Muscle of leg (tissue), 16 donors: ENCODE measurements at places on chromosomes 4 and X. TPM values are rescaled to one million over a fixed set of nuclear protein-coding genes. Genes with fewer than 3 reads are reported as not detected.

Gene TXK
- polyA plus RNA-seq = 0.23 TPM

Gene VCX3B
- 0.30 TPM for polyA plus RNA-seq

Gene GIMD1
- polyA plus RNA-seq = not detected

Gene DCAF8L2
- not detected for polyA plus RNA-seq

Gene KIAA0232
- 17.1 TPM for polyA plus RNA-seq

GRCh38 chrX:74179071-74179470, 124.9 kb upstream of the ZCCHC13 start:
- peaks cover 8% of the 10 kb centered on the region for H3K27me3 ChIP-seq
- no peak overlapping the region for H3K27ac ChIP-seq
- peak; percentile 11 for DNase-seq
- H3K4me3 ChIP-seq = no peak overlapping the region
- no peaks in the 10 kb centered on the region for H3K4me1 ChIP-seq
- no peaks in the 10 kb centered on the region for H3K36me3 ChIP-seq

DNA sequence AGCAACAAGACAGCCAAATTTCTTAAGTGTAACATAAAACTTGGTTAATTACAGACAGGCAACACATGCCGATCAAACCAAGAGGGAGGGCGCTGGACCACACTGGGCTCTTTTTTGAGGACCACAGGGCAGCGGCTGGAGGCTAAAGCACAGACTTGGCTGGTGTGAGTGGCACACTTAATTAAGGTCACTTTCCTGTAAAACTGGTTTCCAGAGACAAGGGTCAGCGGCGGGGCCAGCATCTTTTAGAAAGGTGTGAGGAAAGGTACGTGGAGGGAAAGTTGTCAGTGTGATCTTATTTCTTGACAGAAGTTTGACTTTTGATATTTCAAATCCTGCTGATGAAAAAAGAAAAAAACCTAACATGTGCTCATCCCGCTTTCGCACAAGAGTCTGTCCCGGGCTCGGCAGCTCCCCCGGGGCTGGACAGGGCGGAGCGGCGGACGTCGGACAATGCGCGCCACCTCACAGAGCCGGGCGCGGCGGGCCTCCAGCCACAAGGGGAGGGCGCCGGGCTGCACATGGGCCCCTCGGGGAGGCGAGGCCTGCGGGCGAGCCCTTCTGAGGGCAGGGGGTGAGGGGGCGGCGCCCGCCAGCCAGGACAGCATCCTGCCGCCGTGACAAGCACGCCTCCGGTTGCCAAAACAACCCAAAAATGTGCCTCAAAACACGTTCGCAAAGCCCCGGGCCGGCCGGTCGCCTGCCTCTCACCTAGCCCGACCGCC, 660 bp upstream of the HSPA4L start:
- no peaks in the 10 kb centered on the region for H3K36me3 ChIP-seq
- peak overlapping the region; percentile 83 for H3K4me3 ChIP-seq
- H3K27me3 ChIP-seq = peaks cover 17% of the 10 kb centered on the region
- H3K4me1 ChIP-seq = peaks cover 8% of the 10 kb centered on the region

- H3K27ac ChIP-seq = no peak overlapping the region
- no peaks in the 10 kb centered on the region for H3K36me3 ChIP-seq
- no peak overlapping the region for H3K4me3 ChIP-seq
- no peaks in the 10 kb centered on the region for H3K27me3 ChIP-seq
Measured at GRCh38 chr4:104756837-104757236, 262.1 kb upstream of the CXXC4 start.

DNA sequence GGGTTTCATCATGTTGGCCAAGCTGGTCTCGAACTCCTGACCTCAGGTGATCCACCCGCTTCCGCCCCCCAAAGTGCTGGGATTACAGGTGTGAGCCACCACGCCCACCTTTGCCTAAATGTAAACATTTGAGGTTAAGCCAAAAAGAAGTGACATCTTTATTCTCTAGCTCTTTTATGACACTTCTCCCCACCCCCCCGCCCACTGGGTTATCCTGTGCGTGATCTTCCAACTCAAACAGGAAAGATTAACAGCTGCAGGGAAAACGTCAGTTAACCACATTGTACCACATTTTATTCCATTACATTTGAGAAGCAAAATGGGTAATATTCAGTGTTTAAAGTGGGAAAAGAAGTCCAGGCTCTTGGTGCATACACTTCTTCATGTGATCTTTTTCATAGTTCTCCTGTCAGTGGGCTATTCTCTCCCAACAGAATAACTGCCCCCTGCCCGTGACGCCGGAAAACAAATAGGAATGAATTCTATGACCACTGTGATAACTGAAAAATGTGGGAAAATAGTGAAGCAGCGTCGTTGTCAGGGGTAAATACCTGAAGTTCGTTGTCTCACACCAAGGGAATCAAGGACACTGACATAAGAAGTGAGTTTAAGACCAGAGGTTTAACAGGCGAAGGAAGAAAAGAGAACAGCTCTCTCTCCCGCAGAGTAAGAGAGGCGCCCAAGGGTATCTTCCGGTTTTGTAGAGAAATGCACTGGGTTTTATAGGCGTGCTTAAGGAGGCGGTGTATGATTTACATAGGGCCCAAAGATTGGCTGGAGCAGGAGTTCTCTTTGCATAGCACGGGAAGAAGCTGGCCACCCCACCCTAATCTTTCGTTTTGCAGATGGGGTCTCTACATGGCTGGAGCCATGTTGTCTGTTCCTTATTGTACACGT, 9.7 kb upstream of the SRD5A3 start:
- no peak overlapping the region for H3K27ac ChIP-seq
- DNase-seq = no peak
- H3K27me3 ChIP-seq = no peaks in the 10 kb centered on the region
- H3K4me3 ChIP-seq = no peak overlapping the region
- H3K36me3 ChIP-seq = no peaks in the 10 kb centered on the region

DNA sequence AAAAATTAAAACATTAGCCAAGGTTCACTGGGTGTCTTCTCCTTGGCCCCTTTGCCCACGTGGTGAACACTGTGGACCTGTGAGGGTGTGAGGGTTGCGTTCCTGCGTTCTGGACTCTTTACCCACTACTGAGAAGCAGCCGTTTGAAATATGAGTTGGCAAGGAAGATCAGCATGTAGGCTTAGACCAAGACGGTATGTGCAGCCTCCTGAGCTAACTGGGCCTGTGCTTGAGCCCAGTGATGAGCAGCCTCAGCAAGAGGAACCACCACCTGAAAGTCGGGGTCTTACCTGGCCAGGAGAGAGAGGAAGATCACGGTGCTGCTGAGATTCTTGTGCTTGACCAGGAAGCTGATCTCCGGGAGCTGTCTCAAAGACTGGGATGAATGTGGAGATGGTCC, 19.5 kb downstream of the RGS12 start:
- peaks cover 19% of the 10 kb centered on the region for H3K36me3 ChIP-seq
- H3K27ac ChIP-seq = no peak overlapping the region
- no peaks in the 10 kb centered on the region for H3K27me3 ChIP-seq
- H3K4me1 ChIP-seq = peaks cover 6% of the 10 kb centered on the region
- DNase-seq = no peak
- H3K4me3 ChIP-seq = no peak overlapping the region

DNA sequence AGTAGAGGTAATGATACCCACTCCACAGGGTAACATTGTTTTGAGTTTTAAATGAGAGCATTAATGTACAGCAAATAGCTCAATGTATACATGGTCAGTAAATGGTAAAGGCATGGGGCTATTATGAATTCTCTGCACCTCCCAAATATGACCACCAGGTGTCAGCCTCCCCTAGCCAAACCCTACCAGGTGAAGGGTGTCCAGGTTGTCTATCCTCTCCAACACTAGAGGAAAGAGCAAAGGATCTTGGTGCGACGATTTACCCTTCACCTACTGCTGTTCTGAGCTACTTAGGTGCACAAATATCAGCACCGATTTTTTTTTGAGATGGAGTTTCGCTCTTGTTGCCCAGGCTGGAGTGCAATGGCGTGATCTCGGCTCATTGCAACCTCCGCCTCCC, 26.5 kb upstream of the XIAP start:
- peaks cover 2% of the 10 kb centered on the region for H3K4me1 ChIP-seq
- no peak overlapping the region for H3K27ac ChIP-seq
- no peaks in the 10 kb centered on the region for H3K36me3 ChIP-seq
- peak; percentile 56 for DNase-seq
- H3K4me3 ChIP-seq = no peak overlapping the region

DNA sequence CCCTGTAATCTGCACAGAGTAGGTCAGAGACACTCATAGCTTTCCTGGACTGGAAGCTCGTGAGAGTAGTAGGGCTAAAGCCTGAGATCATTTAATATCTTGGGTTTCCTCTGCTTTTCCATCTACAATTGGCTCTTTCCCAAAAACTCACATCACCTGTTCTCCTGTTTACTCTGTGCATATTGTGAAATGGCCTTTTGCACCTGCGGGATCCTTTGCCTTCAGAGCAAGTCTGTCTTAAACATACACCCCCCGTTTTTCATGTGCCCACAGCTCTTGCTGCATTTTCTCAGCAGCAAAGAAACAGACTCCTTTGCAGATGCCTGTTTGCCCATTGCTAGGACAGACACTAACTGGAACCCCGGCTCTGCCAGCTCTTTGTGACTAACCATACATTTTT, 608.3 kb upstream of the PCDH10 start:
- DNase-seq = no peak
- H3K4me1 ChIP-seq = no peaks in the 10 kb centered on the region
- H3K4me3 ChIP-seq = no peak overlapping the region
- H3K36me3 ChIP-seq = no peaks in the 10 kb centered on the region
- H3K27me3 ChIP-seq = no peaks in the 10 kb centered on the region
- H3K27ac ChIP-seq = no peak overlapping the region

GRCh38 chr4:162056990-162057389, 106.8 kb downstream of the FSTL5 start:
- H3K27ac ChIP-seq = no peak overlapping the region
- no peak for DNase-seq
- H3K27me3 ChIP-seq = no peaks in the 10 kb centered on the region

- H3K27ac ChIP-seq = peak overlapping the region; percentile 53
- H3K4me3 ChIP-seq = no peak overlapping the region
- H3K4me1 ChIP-seq = peaks cover 40% of the 10 kb centered on the region
Measured at GRCh38 chr4:153521999-153522801, 56.0 kb downstream of the TMEM131L start.

GRCh38 chrX:46328133-46328532, 217.1 kb downstream of the ZNF674 start:
- H3K36me3 ChIP-seq = no peaks in the 10 kb centered on the region
- H3K4me3 ChIP-seq = no peak overlapping the region
- no peak overlapping the region for H3K27ac ChIP-seq
- no peak for DNase-seq
- peaks cover 4% of the 10 kb centered on the region for H3K4me1 ChIP-seq

- H3K4me1 ChIP-seq = peaks cover 4% of the 10 kb centered on the region
- H3K27ac ChIP-seq = no peak overlapping the region
- no peak overlapping the region for H3K4me3 ChIP-seq
- DNase-seq = peak; percentile 30
- peaks cover 26% of the 10 kb centered on the region for H3K36me3 ChIP-seq
Measured at GRCh38 chr4:915041-915474, 17.1 kb downstream of the GAK start.

- H3K36me3 ChIP-seq = no peaks in the 10 kb centered on the region
- no peak overlapping the region for H3K27ac ChIP-seq
- H3K27me3 ChIP-seq = no peaks in the 10 kb centered on the region
- H3K4me1 ChIP-seq = no peaks in the 10 kb centered on the region
Measured at GRCh38 chr4:119785963-119786362, 157.4 kb upstream of the PDE5A start.

GRCh38 chr4:34643476-34643875, 1600.8 kb downstream of the ARAP2 start:
- no peaks in the 10 kb centered on the region for H3K4me1 ChIP-seq
- no peak overlapping the region for H3K27ac ChIP-seq
- peak; percentile 13 for DNase-seq
- no peaks in the 10 kb centered on the region for H3K36me3 ChIP-seq

GRCh38 chr4:135718019-135718418, 1516.4 kb upstream of the PABPC4L start:
- DNase-seq = no peak
- no peaks in the 10 kb centered on the region for H3K4me1 ChIP-seq
- no peak overlapping the region for H3K27ac ChIP-seq
- H3K4me3 ChIP-seq = no peak overlapping the region
- no peaks in the 10 kb centered on the region for H3K36me3 ChIP-seq

GRCh38 chrX:128804828-128805227, 718.5 kb downstream of the SMARCA1 start:
- H3K4me3 ChIP-seq = no peak overlapping the region
- no peak overlapping the region for H3K27ac ChIP-seq

- no peak overlapping the region for H3K27ac ChIP-seq
- no peak overlapping the region for H3K4me3 ChIP-seq
- no peaks in the 10 kb centered on the region for H3K27me3 ChIP-seq
- no peaks in the 10 kb centered on the region for H3K4me1 ChIP-seq
- H3K36me3 ChIP-seq = no peaks in the 10 kb centered on the region
Measured at GRCh38 chr4:163613383-163613782, 118.9 kb downstream of the TMA16 start.

DNA sequence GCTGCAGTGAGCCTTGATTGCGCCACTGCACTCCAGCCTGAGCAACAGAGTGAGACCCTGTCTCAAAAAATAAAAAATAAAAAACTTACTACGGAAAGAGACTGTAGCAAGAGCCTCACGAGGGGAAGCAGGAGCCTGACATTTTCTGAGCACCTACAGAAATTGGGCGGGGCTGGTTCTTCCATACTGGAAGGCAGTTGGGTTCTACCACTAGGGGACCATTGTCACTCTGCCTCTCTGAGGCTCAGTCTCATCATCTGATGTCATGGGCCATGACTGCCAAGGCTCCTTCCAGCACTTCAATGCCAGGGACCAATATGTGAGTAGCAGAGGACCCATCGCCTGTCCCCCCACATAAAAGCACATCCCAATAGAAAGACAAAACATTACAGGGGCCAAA, 8.2 kb downstream of the SH3KBP1 start:
- no peak overlapping the region for H3K4me3 ChIP-seq
- peaks cover 44% of the 10 kb centered on the region for H3K27me3 ChIP-seq

DNA sequence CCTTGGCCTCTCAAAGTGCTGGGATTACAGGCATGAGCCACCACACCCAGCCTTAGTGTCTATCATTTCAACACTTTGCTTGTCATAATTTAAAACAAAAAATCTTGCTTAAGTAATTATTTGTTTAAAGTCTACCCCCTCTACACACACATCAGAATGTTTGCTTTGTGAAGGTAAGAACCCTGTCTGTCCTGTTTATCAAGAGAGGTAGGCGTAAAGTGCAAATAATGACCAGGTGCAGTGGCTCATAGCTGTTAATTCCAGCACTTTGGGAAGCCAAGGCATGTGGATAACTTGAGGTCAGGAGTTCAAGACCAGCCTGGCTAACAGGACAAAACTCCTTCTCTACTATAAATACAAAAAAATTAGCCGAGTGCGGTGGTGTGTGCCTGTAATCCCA, 326.7 kb upstream of the CLNK start:
- no peak overlapping the region for H3K4me3 ChIP-seq
- no peaks in the 10 kb centered on the region for H3K4me1 ChIP-seq
- no peak overlapping the region for H3K27ac ChIP-seq
- no peaks in the 10 kb centered on the region for H3K27me3 ChIP-seq
- H3K36me3 ChIP-seq = no peaks in the 10 kb centered on the region

GRCh38 chr4:24550441-24551175, 33.7 kb downstream of the DHX15 start:
- DNase-seq = no peak
- peaks cover 23% of the 10 kb centered on the region for H3K36me3 ChIP-seq
- H3K27ac ChIP-seq = no peak overlapping the region
- no peaks in the 10 kb centered on the region for H3K27me3 ChIP-seq
- H3K4me3 ChIP-seq = no peak overlapping the region
- H3K4me1 ChIP-seq = no peaks in the 10 kb centered on the region
